ENCODE measurements at places on chromosomes 7 and 10.

DNA sequence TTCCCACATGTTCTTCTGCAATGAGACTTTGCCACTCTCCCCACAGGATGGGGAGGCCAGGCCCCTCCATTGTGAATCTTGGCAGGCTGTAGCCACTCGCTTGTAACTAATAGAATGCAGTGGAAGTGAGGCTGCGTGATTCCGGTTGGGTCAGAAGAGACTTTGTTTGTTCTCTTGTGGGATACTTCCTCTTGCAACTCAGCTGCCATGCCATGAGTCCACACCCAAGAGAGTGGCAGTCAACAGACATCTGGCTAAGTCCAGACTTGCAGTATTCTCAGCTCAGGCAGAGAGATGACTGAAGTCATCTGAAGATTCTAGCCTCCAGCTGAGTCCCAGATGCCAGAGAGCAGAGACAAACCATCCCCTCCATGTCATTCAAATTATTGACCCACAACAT lies 153.4 kb upstream of the GDF10 start:
- no peak for DNase-seq

GRCh38 chr7:94364816-94365215 lies 29.9 kb upstream of the COL1A2 start:
- no peak for DNase-seq

- DNase-seq: no peak
Measured at GRCh38 chr7:39987641-39988347, 37.7 kb downstream of the CDK13 start.

DNA sequence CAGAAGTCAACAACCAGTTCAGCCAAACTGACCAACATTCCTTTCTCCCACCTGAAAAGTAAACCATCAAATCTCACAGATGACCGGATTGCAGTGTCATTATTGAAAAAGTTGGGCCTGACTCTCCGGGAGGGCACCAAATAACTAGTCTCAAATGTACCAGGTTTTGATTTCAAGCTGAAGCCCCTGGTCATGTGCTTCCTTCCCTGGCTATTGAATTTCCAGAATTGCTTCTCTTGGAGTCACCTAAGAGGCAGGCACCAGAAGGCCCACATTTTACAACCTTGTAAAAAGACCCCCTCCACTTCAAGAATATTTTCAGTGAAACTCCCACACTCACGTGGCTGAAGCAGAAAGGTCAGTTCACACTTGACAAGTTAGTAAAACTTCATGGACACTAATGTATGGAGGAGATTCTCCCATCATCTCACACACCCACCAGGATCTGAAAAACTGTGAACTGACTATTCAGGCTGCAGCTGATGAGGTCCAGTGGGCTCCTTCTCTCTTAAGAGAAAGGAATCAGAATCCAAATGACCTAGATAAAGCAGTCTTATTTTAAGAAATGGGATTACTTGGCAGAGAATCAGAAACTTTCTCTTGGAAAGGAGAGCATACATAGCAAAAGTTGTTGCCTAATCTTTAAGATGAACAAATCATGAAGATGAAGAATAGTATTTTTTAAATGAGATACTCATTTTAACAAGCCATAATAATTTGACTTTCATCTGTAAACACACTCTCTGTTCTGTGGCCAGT lies 53.6 kb downstream of the DLD start:
- no peak for DNase-seq

DNA sequence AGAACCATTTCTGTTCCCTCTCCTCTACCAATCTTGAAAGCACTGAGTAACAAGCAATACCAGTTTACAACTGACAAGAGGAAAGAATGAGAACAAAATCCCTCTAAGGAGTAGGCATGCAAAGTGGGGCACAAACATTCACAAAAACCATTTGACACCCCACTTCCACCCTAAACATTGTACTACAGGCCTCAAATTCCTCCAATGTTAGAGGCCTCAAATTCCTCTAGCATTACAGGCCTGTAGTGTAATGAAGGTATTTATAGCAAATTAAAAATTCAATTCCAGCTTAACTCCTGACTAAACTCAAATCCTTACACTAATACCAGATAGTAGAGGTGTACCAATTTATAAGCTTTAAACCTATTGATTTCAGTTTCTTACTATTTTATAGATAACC lies 85.4 kb downstream of the SIRT1 start:
- no peak for DNase-seq

- DNase-seq: no peak
Measured at GRCh38 chr7:103851357-103851756, 138.1 kb downstream of the RELN start.

DNA sequence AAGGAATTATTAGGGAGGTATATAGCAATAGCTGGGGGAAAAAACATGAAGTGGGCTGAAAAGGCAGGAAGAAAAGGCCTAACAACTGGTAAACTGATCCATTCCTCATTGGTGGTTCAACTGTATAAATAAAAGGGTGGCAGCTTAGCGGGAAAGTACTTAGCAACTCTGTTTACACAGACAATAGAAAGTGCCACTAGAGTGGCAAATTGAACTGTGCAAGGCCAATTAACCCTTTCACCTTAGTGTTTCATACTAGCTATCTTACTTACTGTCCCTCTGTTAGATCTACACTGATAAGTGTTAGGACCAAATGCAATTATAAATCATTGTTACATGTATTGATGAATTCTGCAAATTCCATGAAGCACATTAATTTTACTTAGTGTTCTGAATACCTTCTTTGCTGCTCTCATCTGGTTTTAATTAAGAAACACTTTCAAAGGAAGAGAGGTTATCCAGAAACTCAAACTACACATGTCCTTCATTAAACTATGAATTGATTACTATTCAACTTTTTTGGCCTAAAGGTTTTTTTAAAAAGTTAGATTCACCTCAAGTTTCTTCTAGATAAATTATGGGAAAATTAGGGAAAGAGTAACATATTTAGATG lies 28.0 kb downstream of the DNAJC1 start:
- DNase-seq: no peak

DNA sequence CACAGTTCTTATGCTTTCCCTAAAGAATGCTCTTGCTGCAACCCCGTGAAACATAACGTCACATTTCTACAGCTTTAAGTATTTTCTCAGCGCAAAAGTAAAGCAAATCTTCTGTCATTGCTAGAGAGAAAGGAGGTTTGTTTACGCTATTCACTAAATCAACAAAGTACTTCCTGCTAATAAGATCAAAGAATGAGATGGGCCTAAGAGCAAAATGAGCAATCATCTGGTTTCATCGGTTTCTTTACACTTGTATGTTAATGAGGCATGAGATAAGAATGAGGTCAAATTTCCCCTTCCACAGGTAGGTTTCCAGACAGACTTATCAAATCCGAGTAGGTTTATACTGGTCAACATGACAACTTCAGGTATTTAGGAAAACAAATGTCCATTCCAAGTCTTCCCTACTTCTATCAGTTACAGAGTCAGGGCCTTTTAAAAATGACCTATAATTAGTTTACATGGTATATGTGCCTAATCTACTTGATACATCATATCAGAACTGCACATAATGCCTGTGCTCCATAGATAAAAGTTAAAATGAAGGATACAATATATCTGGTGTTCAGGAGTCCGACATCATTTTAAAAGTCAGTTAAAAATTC lies 8.4 kb downstream of the USP6NL start:
- no peak for DNase-seq

DNA sequence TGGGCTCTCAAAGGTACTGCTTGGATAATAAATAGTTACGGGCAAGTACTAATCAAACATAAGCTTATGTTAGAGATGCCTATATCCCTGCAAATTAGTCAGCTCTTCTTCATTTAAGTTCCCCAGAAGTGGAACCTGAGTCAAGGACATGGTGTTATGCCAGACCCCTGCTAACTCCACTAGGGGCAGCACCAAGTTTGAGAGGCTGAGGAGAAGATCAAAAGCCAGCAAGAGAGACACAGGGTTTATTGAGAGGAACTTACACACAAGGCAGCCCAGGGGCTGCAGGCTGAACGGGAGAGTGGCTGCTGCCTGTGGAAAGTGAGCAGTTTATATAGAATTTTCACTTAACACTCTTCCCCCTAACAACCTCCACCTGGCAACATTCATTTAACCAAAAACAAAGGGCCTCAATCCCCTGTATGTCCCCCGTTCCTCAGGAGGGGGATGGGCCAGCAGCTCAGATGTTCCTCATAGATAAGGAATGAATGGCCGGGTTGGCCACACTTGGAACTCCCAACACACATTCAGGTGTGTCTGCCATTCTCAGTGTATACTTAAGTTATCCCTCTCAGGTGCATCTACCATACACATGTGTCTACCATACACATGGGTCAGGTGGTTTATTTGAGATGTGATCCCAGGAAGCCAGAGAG lies 62.6 kb upstream of the GHITM start:
- DNase-seq: no peak

DNA sequence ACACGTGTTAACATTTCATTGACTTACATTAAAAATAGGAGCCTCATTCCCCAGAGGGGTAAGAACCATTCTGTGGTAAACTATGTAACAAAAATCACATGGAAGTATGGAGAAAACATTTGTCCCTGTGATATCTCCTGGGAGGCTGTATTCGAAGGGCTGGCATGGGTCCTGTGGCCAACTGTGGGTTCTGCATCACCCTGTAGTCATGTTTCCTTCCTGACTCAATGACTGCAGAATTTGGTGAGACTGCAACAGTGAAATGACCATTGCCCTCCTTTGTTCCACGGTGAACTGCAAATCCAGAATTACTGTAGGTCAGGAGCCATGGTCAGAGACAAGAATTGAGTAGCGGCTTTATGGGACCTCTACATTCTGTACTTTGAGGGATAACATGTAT lies 3.6 kb upstream of the ZEB1 start:
- DNase-seq: no peak

DNA sequence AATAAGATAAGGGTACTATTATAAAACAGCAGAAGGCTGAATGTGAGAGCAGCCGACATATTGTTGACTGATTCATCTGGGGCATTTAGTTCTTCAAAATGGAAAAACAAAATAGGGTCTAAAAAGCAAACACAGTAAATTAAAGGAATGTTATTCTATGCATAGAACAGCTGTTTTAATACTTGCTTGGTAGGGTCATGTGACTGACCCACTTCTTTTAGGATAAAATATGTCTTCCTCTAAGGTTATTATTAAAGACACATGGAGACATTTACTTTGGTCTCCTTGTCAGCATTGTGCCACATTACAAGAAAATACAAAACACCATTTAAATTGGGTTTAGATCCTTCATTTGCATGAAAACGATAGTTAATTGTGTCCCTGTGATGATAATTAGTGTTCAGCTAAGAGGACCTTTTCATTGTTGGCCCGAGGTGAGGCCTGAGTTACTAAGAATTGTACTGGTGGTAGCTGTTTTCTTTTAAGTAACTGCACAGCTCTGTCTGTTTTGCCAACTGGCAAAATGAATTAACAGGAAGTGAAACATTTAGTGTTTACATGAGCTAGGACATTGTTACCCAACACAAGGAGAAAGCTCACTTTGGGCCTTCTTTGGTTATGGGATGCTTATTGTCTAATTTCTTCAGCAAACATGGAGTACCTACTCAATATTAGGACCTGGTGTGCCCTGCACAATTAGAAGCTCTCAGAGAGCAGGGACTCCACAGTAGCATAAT lies 764.4 kb downstream of the LRMDA start:
- no peak for DNase-seq

- DNase-seq: no peak
Measured at GRCh38 chr7:156610130-156610529, 30.4 kb upstream of the RNF32 start.

DNA sequence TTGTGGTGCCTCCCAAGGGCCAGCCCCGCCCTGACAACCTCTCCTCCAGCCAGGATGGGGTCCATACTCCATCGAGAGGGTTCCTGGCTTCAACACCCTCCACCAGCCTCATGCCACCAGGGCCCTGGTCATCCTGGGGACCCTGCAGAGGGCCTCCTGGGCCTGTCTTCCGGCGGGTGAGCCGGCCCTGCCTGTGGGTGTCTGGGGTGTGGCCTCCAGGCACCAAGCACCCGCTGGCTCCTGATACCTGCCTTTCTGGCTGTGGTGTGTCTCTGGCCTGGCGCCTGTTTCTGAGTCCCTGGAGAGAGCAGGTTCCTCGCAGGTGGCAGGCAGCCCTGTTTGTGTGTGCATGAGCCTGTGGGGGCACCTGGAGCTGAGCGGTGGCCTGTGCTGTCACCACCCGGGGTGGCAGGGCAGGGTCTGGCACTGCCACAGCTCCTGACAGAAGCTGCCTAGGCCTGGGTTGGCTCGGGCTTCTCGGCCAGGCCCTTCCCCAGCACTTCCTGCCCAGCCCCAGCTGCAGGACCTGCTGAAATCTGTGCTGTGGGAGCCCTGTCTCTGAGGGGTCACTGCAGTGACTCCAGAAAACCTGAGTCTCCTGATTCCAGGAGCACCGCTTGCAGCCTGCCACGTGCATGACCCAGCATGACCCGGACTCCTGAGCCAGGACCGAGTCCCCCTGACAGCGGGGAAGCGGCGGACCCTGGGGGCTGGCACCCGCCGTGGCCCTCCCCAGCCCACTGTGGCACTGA lies 18.4 kb downstream of the ADAM8 start:
- DNase-seq: no peak

DNA sequence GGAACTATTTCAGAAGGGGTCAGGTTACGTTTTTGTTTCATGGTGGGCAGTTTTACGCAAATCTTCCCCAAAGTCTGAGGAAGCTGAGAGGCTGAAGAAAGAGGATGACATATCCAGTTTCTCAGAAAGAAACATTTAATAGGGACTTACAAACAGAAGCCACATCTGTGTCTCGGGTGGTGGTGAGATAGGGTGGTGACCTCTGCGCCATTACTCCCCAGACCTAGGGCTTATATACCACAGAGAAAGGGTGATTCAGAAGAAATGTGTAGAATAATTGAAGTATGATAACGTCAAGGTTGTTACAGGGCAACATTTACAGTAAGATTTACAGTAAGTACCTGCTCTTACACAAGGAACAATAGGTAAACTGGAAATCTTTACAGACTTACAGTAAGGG lies 43.0 kb upstream of the RELN start:
- DNase-seq: no peak

GRCh38 chr7:149430192-149430591 lies 30.7 kb downstream of the ZNF777 start:
- no peak for DNase-seq

- no peak for DNase-seq
Measured at GRCh38 chr7:133958822-133959221, 168.3 kb upstream of the LRGUK start.

GRCh38 chr7:124813994-124814798 lies 48.6 kb upstream of the GPR37 start:
- DNase-seq: no peak

GRCh38 chr10:20743942-20744341 lies 153.2 kb downstream of the NEBL start:
- DNase-seq: no peak

All from activated T-helper 9 cell treated with anti-CD3 and anti-CD28 coated beads, Interleukin-2, amount 50 U/mL, for 16 hours (primary cell).